Foreskin fibroblast (primary cell): ENCODE measurements at places on chromosomes 16 and 17.

DNA sequence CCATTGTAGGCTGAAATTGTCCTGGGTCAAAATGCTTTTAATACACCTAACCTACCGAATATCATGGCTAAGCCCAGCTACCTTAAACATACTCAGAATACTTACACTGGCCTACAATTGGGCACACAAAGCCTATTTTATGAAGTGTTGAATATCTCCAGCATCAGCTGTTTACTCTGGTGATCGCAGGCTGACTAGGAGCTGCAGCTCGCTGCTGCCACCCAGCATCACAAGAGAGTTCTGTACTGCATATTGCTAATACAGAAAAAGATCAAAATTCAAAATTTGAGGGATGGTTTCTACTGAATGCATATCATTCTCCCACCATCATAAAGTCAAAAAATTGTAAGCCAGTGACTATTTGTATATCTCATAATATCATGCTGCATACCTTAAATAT, 55.3 kb downstream of the ULK2 start:
- peak; percentile 26 for DNase-seq

DNA sequence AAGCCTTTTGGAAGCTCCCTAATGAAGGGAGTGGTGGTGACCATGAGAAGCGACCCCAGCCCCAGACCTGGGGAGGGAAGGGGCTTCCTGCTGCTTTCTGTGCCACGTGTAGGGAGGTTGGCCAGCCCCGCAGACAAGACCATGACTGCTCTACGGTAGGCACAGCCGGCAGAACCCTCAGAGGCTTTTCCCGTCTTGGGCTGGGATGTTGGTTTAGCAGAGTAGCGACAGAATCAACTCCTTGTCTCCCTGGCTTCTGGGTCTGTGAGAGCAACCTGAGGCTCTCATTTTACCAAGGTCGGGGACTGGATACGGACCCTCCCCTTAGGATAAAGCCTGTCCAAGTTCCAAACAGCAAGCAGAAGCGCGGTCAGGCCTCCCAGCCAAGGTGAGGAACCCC, 123.3 kb downstream of the AXIN2 start:
- DNase-seq = no peak

DNA sequence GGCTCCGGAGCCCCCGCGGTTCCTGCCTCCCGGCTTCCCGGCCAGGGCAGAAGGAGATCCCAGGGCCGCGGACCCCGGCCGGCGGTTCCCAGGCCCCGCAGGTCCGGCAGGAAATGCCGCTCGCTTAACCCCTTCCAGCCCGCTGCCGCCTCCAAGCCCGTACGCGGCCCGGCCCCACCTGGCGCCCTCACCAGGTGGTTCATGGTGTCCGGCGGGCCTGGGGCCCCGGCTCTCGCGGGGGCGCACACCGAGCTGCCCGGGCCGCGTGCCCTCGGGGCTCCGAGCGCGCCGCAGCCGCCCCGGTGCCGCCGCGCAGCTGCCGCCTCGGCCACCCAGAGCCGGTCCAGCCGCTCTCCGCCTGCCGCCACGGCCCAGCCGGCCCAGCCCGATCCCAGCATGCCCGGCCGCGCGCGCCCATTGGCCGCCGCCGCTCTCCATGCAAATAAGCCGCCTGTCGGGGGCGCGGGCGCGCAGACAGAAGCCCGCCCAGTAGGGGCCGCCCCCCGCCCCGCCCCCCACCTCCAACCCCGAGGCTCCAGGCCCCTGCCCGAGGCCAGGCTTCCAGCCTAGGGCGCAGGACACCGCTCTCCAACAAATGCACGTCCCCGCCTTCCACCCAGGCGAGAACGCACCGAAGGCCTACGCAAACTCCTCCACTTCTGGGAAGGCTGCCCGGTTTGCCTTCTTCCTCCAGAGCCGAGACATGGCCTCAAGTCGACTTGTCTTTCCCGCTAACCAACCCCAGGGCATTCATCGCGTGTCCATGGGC, at the start of gene BCAR1:
Gene BCAR1 (minus strand): TSS at position 345 of the 769 bp plus-strand sequence. CDS start 142 bp downstream, at position 203.
- peak; percentile 90 for DNase-seq

DNA sequence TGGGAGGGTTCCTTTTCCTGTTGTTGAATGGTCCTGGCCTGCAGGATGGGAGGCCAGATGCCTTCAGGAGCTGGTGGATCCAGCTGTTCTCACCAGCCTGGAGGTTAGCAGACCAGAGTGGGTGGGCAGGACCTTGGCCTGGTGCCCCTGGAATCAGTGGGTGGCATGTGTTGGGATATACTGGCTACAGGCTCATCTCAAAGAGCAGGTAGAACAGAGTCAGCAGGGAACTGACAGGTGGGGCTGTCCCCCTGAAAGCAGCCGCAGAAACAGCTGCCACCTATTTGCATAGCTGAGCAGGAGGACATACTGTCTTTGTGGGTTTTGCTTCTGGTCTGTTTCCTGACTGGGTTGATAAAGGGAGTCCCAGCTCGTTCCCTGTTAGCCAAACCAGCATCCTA, 144.1 kb downstream of the RAB11FIP4 start:
- no peak for DNase-seq

DNA sequence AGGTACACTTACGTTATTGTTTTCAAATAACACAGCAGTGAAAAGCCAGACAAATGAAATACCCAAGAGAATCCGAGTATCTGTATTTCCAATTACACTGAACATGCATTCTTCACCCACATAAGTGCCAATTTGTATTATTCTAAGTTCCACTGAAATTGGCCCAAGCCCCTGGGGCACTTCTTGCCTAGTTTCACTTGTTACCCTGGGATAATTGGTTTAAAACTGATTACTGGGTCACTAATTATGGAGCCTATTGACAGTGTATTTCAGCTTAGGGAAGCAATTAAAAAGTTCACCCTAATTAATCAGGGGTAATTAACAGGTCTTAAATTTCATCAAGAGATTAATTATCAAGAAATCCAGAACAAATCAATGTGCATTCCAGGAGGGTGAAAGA, 60.5 kb upstream of the HS3ST2 start:
- DNase-seq = no peak

- no peak for DNase-seq
Measured at GRCh38 chr16:47700857-47701587, 239.9 kb downstream of the PHKB start.

GRCh38 chr17:57869617-57870282, 19.9 kb upstream of the MRPS23 start:
- DNase-seq = peak; percentile 93

GRCh38 chr16:55491691-55492090, 12.7 kb downstream of the MMP2 start:
- DNase-seq = no peak

DNA sequence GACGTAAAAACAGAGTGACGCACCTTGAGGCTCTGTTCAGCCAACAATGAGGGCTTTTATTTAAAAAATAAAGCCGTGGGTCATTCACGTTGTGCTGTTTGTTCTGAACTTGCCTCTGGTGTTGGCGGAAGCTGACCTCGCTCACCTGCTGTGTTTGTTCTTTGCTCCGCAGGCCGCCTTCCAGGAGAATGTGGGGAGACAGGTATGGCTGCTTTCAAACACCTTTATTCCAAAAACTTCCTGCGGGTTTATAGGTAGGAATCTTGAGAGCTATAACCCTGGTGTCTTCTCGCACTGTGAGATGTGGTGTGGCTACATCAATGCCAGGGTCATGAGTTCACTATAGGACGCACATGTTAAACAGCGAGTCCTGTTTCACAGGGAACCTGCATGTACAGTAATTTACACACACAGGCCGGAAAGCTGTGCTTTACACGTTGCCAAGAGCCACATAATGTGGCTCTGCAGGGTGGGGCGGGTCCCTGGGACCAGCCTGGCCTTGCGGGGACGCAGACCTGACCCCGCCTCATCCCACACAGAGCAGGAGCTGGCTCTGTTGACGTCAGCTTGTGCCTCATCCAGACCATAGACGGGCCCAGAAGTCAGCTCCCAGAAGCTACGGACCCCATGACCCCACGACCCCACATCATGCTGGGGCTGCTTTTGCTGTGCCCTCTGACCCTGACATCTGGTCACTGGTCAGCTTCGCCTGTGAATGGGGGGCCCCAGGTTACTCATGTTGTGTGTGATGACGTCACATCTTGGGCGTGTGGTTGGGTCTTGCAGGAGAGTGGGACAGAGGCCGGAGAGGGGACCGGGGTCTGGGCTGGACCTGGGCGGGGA, 49.9 kb upstream of the ZNF750 start:
- DNase-seq = no peak

GRCh38 chr17:29510953-29511352, 55.9 kb downstream of the ABHD15 start:
- no peak for DNase-seq

DNA sequence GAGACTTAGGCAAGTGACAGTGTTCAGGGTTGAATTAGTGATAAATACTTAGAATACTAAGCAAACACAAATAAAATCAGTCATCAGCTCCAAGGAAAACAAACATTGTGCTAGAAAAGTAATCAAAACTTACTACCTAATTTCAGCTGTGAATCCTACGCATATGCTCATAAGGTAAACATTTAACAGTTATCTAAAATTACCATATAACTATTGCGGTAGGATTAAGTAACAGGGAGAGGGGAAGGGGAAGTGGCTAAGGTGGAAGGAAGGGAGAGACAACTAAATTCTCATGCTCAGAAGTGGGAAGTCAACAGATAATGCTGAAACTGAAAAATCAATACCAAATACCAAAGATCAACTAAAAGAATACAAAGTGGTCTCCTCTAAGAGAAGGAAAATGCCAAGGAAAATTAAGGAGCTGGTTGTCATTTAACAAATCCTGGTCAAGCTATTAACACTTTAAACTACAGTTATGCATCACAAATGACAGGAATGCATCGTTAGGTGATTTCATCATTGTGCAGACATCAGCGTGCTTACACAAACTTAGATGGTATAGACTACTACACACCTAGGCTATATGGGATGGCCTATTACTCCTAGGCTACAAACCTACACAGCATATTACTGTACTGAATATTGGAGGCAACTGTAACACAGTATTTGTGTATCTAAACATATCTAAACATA, 20.0 kb downstream of the USP32 start:
- DNase-seq = no peak

DNA sequence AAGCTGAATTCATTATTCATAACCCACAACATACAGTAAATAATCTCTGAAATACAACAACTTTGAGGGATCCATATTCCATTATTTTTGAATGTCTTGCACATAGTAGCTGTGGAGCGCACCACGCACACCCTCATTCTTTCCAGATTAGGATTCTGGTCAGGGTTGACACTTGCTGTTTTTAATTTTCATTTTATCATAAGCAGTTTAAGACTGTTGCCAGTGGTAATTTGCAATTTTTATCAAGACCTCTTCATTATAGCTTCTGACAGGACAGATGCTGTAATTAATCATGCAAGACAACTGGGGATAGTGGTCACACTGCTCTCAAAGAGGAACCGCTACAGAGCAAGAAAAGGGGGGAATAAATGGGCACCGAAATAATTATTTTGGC, 109.7 kb downstream of the TOX3 start:
- DNase-seq = no peak

GRCh38 chr17:74305865-74306654, 20.0 kb upstream of the KIF19 start:
- no peak for DNase-seq

DNA sequence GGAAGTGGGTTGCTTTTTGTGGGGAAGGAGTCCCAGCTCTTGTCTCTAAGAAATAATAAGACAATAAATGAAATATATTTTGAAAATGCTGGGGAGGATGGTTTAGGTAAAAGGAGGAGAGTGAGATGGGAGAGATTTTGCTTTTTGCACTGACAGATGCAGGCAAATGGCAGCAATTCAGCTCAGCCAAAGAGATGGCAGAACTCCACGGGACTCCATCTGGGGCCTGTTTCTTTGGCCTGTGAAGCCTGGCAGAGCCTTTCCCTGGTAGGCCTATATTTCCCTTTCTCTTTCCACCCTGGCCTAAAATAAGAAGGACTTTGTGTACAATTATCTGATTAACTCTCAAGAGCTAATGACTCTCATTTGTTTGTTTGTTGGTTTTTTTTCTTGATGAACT, 1525.1 kb downstream of the CDH11 start:
- no peak for DNase-seq

DNA sequence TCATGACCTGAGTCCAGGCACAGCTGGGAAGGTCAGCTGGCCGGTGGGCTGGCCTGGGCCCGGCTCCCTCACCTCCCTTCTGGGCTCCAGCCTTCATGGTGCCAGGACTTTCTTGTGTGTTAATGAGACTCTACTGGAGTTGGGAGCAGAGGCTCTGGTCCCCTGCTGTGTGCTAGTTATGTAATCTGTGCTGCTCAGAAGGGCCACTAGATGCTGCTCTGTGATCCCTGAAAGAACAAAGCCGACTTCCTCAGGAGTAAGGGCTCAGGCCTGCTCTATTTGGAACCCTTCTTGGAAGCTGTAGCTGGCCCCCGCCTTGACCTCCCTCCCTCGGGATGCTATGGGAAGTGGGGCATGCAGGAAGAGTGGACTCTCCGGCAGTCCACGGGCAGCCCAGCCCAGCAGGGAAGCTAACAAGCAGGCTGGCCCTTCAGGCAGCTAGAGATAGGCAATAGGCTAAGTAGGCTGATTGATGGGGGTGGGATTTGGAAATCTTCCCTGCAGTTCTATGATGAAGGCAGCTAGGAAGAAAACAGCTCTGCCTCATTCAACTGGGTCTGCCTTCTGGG, 3.3 kb upstream of the CDK5R1 start:
- peak; percentile 74 for DNase-seq

DNA sequence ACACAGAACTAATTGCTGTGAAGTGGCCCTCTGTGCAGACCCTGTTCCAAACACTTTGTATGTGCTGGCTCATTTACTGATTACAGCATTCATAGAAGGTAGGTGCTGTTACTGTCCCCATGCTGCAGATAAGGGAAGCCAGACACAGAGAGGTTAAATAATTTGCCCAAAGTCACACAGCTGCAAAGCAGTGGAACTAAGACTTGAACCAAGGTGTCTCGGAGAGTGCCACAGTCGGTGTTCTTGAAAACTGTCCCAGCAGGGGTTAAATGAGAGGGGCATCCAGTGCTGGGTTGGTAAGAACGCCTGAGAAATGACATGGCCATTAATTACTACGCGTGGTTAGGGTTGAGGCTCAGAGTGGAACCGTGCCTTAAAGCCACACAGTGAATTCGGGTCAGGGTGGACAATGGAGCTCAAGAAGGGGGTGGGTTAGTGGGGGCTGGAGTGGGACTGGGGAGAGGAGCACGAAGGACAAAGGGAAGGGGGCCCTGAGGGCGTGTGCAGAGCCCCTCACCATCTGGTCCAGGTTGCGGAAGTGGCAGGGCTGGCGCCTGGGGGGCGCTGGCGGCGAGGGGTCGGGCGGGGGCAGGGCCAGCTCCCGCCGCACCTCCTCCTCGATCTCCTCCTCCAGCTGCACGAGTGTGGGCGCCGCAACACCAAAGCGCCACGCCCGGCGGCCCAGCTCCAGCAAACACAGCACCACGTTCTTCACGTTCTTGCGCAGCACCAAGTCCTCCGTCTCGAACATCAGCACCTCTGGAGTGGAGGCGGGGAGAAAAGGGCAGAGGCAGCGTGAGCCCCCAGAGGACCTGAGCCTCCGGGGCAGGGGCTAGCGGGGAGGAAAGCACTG, 3.3 kb downstream of the GAS2L2 start:
- peak; percentile 62 for DNase-seq

- DNase-seq = no peak
Measured at GRCh38 chr16:10933865-10934264, 8.4 kb downstream of the DEXI start.
